ENCODE measurements at places on chromosomes 7 and 10.

DNA sequence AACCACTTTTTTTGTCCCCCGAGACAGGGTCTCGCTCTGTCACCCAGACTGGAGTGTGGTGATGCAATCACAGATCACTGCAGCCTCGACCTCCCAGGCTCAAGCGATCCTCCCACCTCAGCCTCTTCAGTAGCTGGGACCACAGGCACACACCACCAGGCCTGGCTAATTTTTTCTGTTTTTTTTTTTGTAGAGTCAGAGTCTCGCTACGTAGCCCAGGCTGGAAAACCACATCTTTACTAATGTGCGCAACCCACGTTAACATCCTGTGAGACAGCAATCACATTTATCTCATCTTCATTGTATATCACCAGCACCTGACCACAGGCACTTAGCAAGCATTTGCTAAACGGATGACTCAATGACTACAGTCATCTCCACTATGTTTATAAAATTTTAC is 77.8 kb upstream of the ATP6V0A4 start:
- DNase-seq: peak; percentile 81

DNA sequence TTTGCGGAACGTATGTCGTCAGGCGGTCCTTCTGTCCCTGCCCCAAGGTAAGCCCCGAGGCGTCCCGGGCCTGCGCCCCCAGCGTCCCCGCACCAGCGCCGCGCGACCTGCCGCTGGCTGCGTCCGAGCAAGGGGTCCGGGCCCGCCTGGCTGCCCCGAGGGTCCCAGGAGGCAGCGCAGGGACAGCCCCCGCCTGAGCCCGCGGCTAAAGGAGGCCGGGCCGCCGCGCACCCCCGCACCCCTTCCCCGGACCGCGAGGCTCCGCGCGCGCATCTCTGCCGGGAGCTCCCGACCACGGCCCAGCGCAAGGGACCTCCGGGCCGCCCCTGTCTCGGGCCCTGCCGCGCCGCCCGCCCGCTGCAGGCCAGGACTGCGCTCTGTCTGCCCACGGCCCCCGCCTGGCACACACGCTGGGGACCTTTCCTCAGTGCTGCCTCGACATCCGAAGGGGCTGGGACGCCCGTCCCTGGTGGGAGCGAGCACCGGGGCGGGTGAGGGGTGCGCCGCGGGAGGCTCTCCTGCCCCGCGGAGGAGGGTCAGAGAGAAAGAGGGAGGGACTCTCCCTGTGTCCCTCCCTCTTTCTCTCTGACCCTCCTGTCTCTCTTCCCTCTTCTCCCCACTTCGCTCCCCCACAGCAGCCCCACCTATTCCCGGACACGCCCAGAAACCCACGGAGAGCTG is 25.0 kb downstream of the SHH start:
- DNase-seq: no peak

GRCh38 chr7:37119296-37119860 is 329.3 kb downstream of the ELMO1 start:
- no peak for DNase-seq

DNA sequence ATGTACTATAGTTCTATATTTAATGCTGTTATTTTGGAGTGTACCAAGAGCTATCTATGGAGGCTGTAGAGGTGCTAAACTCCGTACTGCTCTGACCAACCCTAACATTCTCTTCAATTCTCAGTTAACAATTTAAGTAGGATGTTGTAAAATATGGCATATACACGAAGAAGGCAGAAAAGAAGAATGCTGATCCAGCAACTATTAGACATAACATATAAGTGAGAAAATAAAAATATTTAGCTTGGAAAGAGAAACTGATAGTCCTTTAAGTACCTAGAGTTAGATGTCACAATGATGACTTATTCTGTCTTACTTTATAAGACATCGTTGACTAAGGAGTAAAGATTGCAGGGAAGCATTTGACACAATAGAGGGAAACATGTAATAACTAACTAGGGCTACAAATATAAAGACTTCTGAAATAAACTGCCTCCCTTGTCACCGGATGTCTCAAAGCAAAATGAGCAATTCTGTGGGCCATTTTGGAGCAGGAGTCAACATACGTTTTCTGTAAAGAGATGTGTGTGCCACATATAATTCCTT is 159.5 kb downstream of the CPEB3 start:
- DNase-seq: no peak

- peak; percentile 55 for DNase-seq
Observed at GRCh38 chr10:52644373-52645186, 128.0 kb downstream of the MBL2 start.

DNA sequence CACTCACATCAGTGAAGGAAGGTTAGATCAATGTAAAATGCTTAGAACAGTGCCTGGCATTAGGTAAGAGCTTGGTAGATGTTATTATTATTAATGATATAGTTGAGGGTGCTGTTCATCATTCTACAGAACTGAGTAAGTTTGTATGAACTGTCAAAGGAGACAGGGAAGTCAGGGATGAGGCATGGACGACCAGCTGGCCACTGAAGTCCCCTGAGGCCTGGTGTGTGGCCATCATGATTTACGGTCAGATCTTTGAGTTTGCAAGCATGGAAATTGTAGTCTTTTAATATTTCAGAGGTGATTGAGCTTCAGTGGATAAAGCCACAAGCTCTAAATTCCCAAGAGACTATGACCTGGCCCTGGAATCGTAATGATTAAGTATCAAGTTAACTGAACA is 6.9 kb downstream of the ARMC3 start:
- DNase-seq: peak; percentile 10

DNA sequence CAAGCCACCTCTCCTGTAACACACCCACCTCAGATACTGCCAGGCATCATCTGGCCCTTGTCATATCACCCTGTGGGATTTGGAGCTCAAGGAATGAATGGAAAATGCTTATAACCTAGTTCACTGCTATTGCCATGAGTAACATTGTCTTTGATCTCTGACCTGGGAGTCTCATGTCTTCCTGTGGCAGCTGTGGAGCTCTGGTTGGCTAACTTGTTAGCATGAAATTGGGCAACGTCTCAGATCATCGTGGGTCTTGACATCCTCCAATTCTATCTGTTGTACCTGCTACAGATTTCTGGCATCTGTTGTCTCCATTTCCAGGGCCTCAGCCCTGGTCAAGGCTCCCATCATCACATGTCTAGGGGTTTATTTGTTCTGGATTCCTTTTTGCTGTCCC is 2.2 kb upstream of the TMEM270 start:
- DNase-seq: peak; percentile 45

DNA sequence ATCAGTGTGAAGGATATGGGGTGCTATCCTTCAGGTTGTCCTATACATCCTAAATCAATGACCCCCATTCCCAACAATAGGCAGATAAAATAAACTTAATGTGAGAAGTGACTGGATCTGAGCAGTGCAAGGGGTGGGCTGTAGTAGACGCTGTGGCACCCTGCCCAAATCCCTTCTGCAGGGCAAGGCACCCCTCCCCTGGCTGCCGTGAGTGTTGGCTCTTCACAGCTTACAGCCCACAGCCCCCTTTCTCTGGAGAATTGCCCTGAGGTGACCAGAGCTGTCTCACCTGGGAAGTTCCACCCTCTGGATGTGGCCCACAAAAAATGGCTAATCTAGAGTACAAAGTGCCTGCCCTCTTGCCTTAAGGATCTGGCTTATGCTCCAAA is 25.8 kb upstream of the PPIF start:
- DNase-seq: no peak
